ENCODE measurements at places on chromosomes 11 and 22. TPM values are rescaled to one million over a fixed set of nuclear protein-coding genes. Genes with fewer than 3 reads are reported as not detected.

GRCh38 chr11:63536669-63537292 is at the start of gene PLAAT4:
Gene PLAAT4 (plus strand): TSS chr11:63536808. CDS start chr11:63536869, 61 bp downstream.
- DNase-seq = no peak

The TLCD5 gene
- 10.7 TPM for polyA plus RNA-seq

The SMIM35 gene
- polyA plus RNA-seq = not detected

DNA sequence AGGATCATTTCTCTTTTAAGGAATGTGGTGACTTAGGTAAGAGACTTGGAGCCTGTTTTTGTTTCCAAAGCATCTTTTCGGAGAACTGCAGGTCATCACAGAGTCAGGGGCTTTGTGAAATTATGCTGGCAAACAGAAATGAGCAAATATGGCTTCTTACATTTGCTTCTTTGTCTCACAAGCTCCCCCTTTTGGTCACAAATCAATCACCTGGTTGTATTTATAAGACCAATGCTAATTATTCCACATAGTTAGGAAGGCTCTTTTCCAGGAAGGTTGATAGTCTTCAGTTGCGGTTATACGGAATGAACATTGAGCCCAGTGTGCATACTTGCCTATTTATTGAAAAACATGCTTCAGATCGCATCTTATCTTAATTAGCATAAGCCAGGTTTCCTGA is 34.6 kb upstream of the CEP126 start:
- DNase-seq = no peak

DNA sequence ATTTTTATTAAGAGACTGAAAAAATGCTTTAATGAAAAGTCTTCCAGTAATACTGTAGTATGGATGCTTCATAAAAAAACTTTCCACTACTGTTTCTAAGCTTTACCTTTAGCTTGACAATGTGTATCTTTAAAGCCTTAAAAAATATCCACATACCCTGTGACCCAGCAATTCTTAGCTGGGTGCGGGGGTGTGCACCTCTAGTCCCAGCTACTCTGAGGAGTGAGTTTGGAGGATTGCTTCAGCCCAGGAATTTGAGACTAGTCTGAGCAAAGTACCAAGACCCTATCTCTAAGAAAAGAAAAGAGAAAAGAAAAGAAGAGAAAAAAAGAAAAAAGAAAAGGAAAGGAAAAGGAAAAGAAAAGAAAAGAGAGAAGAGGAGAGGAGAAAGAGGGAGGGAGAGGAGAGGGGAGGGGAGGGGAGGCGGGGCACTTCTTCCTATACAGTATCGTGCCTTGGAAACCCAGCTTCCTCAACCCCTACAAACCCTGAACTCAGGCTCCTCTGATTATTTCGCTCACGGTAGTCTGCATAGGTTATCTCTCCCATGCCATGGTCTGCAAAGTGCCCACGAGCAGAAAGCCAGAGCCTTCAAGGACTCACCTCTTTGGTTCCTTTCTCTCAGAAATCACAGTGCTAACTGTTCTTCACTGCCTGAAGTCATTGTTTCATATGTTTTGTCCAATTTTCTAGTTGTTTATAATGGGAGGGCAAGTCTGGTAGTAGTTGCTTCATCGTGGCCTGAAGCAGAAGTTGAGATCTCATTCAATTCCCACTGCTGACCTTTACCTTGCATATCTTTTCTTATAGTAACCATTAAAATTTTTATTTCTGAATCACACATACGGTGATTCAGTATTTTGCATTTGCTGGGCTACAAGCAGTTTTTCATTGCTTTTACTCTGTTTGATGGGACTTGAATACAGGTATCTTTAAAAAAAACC is 82.2 kb downstream of the FAM83F start:
- no peak for DNase-seq

The LIN7C gene
- polyA plus RNA-seq = 26.7 TPM

DNA sequence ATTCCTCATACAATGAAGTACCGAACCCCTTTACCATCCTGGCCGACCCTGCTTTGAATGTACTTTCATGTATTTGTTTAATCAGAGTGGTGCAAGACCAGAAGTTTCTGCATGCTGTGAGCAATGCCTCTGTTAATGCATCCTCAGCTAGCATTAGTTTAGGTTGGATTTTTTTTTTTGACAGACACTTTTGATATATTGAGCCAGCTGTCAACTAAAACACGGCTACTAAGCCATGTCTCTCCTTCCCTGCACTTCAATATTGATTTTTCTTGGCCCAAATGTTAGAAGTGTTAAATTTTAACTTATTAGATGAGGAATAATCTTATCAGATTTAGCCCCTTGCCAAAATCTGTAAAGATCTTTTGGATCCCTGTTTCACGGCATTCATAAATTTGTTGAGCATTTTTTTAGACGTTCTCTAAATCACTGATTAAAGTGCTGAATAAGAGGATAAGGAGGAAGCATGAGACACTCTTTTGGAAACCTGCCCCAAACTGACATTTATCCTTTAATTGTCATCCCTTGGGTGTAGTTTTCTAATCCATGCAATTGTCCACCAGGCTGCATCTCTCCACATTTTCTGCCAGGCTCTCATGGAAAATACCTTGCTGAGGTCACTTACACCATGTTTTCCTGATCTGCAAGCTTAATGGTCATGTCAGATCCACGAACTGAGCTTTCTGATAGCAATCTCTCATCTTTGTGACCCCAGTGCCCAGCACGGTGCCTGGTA is 130.7 kb downstream of the FEZ1 start:
- no peak for DNase-seq

DNA sequence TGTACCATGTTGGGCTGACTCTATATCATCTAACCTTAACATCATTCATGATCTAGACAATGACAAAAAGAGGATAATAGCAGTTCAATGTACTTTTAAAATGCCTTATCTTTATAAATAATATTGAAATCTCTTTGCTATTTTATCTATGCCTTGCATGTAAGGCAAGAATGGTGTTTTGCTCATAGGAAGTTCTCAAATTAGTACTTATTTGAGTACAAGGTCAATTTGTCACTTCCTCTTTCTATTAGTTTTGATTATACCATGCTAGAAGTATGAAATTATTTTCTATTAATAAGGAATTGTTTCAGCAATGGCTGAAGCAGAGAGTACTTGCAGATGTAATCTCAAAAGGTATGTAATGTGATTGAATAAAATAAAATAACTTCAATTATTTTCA is 1285.4 kb upstream of the TENM4 start:
- DNase-seq = no peak
